OCI-LY7 (cell line): ENCODE measurements at places on chromosomes 16 and 17.

DNA sequence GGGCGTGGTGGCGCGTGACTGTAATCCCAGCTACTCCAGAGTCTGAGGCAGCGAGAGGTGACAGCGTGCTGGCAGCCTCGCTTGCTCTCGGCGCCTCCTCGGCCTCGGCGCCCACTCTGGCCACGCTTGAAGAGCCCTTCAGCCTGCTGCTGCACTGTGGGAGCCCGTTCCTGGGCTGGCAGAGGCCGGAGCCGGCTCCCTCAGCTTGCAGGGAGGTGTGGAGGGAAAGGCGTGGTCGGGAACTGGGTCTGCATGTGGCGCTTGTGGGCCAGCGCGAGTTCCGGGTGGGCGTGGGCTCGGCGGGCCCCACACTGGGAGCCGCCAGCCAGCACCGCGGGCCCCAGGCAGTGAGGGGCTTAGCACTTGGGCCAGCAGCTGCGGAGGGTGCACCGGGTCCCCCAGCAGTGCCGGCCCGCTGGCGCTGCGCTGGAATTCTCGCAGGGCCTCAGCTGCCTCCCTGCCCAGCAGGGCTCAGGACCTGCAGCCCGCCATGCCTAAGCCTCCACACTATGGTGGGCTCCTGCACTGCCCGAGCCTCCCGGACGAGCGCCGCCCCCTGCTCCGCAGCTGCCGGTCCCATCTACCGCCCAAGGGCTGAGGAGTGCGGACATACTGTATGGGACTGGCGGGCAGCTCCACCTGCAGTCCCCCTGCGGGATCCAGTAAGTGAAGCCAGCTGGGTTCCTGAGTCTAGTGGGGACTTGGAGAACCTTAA lies 1093.3 kb upstream of the CDH8 start:
- no peak for DNase-seq

DNA sequence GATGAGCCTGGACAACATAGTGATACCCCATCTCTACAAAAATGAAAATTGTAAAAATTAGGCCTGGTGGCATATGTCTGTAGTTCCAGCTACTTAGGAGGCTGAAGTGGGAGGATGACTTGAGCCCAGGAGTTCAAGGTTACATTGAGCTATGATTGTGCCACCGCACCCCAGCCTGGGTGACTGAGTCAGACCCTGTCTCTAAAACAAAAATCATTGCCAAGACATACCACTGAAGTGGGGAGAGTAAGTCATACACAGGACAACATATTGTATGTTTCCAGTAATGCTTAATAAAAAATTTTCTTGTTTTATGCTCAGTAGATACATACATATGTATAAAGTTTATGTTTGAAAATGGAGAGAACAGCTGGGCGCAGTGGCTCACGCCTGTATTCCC lies 39.2 kb downstream of the NDE1 start:
- DNase-seq = no peak

GRCh38 chr16:19912455-19913339 lies 28.0 kb upstream of the GPRC5B start:
- no peak for DNase-seq

- DNase-seq = no peak
These were observed 7.0 kb downstream of the MT2A start for GRCh38 chr16:56615353-56615752.

DNA sequence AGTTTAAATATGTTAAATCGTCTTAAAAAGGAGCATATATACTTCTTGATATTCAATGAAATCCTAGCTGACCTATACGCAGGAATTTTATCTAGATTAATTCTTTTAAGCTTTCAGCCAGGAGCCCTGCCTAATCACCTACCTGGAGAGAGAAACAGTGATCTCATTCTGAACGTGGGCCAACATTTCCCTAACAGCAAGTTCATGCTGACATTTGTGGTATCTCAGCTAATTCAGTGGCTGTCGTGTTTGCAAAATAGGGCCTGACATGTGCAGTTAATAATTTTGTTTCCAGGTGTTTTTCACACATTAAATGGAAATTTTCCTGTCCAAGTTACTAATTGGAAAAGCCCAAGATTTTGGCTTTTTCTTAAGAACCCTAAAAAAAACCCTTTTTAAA lies 17.4 kb downstream of the KRT24 start:
- no peak for DNase-seq

DNA sequence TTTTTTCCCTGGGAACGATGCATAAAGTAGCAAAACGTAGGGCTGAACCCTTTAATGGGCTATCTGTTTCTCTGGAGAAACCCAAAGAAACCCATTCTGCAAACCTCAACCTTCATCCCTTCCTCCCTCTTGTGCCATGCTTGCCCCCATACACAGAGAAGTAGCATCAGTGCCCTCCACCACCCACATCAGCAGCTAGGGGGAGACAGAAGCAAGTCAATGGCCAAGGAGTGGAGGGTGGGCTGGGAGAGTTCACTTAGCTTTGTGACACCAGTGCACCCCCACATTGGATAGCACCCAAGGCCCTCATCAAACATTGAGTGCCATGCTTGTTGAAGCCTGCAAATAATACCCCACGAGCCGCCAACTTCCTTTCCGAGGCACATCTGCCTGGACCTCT lies 282.4 kb downstream of the ABCC12 start:
- DNase-seq = peak; percentile 5

GRCh38 chr17:31583772-31584356 lies 192.4 kb downstream of the RAB11FIP4 start:
- no peak for DNase-seq

- no peak for DNase-seq
These were observed 1.3 kb downstream of the SALL1 start for GRCh38 chr16:51149721-51150164.

GRCh38 chr16:69709456-69710084 lies 16.8 kb downstream of the NQO1 start:
- peak; percentile 78 for DNase-seq

- DNase-seq = no peak
These were observed 41.1 kb upstream of the ERN1 start for GRCh38 chr17:64171041-64171440.

DNA sequence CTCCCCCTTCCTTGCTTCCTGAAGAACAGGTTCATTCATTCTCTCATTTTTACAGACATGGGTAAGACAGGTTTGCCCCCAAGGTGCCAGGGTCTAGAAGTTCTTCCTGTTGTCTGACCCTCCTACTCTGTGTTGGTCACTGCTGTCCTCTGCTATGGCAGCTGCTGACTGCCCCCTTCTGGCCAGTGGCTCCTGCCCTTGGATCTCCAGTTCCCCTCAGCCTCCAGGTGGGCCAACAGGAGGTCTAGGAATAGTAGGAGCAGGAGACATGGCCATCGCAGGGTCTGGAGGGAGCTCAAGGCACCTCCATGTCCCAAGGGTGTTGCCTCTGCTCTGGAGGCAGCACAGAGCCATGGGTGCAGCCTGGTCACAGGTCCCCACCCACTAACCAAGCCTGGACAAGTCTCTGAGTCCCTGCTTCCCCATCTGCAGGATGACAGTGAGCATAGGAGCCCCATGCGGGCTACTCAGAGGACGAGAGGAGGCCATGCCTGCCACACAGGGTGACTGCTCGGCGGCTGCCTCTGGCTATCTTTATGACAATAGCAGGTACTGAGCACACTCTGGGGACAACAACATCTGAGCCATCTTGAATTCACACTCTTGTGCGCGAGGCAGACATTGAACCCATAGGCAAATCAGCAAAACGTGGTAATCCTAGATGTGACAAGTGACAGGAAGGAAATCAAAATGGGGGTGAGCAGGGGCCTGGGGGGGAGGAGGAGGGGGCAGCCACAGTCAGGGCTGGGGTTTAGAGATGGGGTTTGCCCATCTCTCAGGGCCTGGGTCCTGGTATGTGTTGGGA lies 27.0 kb upstream of the NXPH3 start:
- DNase-seq = no peak

- no peak for DNase-seq
These were observed 610.7 kb downstream of the TMEM114 start for GRCh38 chr16:7979448-7980132.

DNA sequence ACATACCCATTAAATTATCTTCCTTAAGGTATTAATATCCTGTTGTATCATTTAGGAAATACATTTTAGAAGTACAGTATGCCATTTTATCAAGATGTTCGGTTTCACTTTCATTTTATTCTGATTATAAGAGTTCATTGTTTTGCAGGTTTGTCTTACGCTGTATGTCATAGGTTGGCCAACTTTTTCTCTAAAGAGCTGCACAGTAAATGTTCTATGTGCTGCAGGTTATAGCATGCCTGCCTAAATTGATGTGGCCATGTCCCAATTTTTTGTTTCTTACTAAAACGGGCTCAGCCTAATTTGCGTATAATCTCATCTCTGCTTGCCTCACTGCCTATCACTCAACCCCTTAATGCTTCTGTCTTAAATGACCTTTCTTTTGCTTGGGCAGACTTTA lies 126.4 kb downstream of the USP22 start:
- no peak for DNase-seq

- DNase-seq = no peak
These were observed 4.6 kb upstream of the MVD start for GRCh38 chr16:88667461-88667860.

GRCh38 chr17:35710950-35711349 lies 20.5 kb upstream of the RASL10B start:
- no peak for DNase-seq

DNA sequence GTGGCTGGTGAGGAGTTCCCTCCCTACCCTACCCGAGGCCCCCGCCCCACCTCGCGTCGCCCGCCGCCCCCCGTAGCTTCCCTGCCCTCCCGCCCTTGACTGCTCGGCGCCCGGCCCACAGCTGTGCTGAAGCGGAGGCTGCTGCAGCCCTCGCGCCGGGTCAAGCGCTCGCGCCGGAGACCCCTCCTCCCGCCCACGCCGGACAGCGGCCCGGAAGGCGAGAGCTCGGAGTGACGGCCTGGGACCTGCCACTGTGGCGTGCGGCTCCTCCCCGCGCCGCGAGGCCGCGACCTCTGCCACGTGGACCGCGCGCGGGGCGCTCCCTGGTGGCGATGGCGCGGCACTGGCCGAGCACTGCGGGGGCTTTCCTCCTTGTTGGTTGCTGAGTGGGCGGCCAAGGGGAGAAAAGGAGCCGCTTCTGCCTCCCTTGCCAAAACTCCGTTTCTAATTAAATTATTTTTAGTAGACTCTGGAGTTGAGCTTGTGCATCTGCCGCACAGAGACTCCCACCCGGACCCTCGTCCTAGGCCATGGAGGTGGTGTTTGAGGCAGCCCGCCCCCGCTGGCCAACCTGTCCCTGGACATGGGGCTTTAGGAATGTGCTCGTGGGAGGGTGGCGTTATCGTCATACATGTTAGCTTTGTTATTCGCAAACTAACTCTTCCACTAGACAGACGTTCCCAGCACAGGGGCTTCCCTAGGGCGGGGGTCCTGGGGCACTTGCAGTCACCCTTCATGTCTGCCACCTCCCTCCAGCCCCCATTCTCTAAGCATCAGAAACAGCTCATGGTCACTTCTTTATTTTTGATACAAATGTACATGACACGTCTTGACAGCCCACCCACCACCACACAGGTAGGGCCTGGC lies 4.4 kb downstream of the TP53I13 start:
- DNase-seq = peak; percentile 60

- DNase-seq = peak; percentile 47
These were observed 523 bp downstream of the KCTD2 start for GRCh38 chr17:75047398-75048098.

DNA sequence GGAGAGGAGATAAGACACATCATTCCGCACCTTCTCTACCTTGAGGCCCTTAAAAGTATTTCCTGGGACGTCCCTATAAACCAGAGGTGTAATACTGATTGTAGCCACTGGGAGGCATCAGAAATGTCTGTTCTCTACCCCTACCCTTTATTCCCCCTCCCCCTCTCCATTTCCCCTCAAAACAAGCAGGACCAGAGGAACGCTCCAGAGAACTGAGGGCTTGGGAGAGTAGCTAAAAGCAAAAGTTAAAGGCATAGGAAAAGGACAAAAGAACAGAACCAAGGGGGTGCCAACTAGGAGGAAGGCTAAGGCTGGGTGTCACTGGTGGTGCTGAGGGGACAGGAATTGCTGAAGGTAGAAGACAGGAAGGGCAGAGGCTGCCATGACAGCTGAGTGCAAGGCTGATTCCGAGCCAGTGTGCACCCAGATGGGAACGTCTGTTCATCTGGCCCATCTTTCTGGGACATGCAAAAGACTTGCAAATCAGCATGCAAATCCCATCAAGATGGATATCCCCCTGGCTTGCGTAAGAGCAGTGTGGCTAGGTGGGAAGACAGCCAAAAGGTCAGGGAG lies 6.7 kb downstream of the CAMTA2 start:
- peak; percentile 83 for DNase-seq

DNA sequence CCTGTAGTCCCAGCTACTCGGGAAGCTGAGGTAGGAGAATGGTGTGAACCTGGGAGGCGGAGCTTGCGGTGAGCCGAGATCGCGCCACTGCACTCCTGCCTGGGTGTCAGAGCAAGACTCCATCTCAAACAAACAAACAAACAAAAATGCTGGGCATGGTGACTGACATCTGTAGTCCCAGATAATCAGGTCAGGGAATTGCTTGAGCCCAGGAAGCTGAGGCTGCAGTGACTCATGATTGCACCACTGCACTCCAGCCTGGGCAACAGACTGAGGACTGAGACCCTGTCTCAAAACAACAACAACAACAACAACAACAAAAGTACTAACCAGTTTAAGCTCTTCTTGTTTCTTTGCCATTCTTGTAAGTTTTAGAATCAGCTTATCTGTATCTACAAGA lies 383.0 kb upstream of the PMFBP1 start:
- no peak for DNase-seq

DNA sequence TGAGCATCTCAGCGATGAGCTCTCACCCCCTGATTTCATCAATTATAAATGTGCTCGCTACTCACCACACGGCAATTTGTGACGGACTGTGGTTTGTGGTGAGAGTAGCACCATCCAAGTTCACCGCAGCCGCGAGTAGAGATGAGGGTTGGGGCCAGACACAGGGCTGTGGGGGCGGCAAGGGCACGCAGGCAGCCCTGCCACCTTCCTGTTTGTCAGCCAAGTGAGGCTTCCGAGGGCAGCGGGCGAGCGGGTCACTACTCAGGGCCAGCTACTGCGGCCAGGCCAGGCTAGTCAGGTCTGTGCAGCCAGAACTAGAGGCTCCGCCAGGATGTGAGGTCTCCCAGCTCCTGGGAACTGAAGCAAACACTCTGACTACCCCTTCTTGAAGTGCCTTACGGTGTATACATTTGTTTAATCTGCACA lies 39.6 kb upstream of the MEOX1 start:
- DNase-seq = no peak
